HFFc6 (cell line): ENCODE measurements at places on chromosomes 11 and 22. TPM values are rescaled to one million over a fixed set of nuclear protein-coding genes. Genes with fewer than 3 reads are reported as not detected.

DMC1 gene
- total RNA-seq, result 1.6 to 3.3 TPM (median 2.5 TPM) in 3 replicates

BARX2 gene
- total RNA-seq, result not detected in 3 replicates

BID gene
- total RNA-seq, result 48.8 to 75.9 TPM (median 67.0 TPM) in 3 replicates

C22orf15 gene
- 0.48 and 2.4 TPM in 2 replicates for total RNA-seq

NOX4 gene
- 3.1 to 7.0 TPM (median 5.4 TPM) in 3 replicates for total RNA-seq
